8988T (cell line): ENCODE measurements at places on chromosomes 4 and X.

- no peak for DNase-seq
Measured at GRCh38 chr4:150232029-150232428, 153.8 kb downstream of the DCLK2 start.

GRCh38 chrX:118448273-118448783 lies 47.3 kb upstream of the DOCK11 start:
- DNase-seq = no peak

- no peak for DNase-seq
Measured at GRCh38 chr4:87188932-87189331, 31.5 kb downstream of the KLHL8 start.

DNA sequence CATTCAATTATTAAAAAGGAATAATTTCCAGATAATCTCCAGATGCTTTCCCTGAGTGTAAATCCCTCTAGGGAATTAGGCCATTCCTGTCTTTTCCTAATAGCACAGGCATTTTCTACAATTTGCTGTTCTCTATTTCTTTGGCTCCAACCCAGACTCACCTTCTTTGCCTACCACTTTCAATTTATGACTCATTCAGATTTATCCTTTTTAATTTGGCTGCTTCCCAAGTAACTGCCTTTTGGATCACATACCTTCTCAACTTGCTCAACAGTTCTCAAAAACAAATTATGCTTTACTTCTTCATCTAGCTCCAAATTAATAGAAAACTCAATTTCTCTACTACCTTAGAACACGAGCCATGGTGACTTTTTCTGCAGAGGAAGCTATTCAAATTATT lies 1166.3 kb upstream of the PCDH7 start:
- no peak for DNase-seq

DNA sequence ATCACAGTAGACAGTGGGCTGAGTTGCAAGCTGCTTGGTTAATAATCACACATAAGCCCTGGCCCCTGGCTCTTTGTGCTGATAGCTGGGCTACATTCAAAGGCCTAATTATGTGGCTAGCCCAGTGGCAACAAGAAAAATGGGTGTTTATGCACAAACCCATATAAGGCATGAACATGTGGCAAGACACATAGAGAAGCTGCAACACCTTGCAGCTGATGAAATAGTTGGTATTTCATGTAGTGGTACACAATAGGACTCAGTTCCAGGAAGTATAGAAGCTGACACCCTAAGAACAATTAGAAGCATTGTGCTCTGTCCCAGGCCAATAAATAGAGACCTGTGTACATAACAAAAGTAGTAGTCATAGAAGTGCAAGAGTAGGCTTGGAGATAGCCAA lies 14.6 kb upstream of the ZNF630 start:
- no peak for DNase-seq

DNA sequence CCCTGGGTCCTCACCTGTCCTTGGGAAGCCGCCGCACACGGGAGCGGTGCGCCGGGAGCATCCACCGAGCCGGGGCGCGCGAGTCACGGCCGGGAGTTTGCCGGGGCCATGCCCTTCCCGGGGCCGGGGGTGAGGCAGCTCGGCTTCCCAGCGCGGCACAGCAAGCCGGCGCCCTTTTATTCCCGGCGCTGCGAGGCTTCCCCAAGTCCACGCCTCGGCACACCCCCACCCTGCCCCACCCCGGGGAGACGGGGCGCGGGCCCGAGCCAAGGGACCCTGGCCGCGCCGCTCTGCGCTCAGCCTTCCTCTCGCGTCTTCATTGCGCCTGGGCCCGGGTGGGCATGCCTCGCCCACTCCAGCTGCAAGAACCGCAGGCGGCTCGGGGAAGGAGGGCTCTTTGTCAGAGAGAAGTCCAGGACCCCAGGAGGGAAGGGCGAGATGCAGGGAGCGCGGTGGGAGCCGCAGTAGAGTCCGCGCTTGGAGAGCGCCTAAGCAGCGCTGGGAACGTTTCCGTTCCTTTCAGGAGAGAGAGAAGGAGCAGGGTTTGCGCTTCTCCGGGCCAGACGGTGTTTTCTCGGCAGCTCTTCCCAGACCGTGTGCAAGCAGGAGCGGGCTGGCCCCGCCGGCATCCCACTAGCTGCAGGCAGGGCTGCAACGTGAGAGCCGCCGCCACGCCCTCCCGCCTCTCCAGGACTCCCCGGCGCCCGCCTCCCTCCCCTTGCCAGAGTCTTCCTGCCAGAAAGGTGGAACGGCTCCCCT lies at the start of gene MXRA5:
MXRA5 (minus strand) TSS at position 152 of the 759 bp plus-strand sequence. CDS start 2,819 bp downstream, outside the sequence.
- DNase-seq = no peak

DNA sequence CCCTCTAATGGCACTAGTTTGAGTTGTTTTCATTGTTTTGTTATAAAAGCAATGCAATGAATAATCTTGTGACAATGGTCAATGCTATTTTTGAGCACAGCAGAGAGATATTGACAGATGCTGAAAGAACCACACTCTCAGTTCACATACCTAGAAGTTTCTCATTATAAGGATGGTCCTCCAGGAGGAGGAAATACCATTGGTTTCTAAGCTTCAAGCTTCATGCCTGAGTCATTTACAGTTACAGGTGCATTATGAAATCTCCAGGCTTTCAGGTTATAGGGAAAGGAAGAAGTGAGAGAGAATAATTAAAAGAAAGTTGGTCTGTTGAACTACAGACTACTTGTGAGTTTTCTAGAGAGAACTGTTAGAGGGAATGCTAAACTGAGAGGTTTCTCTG lies 75.3 kb downstream of the PWWP3B start:
- DNase-seq = no peak

- no peak for DNase-seq
Measured at GRCh38 chr4:100288161-100288560, 97.9 kb upstream of the DDIT4L start.

- DNase-seq = no peak
Measured at GRCh38 chr4:2949782-2950125, 13.5 kb downstream of the NOP14 start.

GRCh38 chr4:185536411-185536709 lies 1.1 kb upstream of the PDLIM3 start:
- no peak for DNase-seq

- no peak for DNase-seq
Measured at GRCh38 chr4:47786958-47787370, 50.9 kb downstream of the CORIN start.

DNA sequence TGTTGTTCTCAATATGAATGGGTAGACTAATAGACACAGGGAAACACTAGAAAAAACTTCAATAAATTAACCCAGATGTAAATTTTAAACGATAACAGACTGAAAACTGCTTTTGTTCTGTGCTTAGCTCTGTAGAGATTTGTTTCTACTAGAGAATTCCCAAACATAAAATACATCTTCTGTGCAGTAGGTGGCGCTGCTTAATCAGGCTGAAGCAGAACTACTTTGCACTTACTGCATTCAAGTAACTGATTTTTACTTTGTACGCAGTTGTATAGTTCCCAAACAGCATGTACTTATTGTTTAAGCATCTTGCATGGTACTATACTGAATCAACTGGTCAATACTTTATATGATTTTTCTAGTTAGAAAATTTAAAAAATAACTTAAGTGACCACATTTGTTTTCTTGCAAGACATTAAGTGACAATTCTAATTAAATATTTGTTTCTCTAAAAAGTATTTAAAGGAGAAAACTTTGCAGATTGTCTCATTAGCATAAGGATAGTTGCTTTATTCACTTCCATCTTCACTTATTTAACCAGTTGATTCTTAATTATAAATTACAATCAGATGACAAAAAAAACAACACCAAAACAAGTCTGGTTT lies 490.6 kb downstream of the IL15 start:
- no peak for DNase-seq

DNA sequence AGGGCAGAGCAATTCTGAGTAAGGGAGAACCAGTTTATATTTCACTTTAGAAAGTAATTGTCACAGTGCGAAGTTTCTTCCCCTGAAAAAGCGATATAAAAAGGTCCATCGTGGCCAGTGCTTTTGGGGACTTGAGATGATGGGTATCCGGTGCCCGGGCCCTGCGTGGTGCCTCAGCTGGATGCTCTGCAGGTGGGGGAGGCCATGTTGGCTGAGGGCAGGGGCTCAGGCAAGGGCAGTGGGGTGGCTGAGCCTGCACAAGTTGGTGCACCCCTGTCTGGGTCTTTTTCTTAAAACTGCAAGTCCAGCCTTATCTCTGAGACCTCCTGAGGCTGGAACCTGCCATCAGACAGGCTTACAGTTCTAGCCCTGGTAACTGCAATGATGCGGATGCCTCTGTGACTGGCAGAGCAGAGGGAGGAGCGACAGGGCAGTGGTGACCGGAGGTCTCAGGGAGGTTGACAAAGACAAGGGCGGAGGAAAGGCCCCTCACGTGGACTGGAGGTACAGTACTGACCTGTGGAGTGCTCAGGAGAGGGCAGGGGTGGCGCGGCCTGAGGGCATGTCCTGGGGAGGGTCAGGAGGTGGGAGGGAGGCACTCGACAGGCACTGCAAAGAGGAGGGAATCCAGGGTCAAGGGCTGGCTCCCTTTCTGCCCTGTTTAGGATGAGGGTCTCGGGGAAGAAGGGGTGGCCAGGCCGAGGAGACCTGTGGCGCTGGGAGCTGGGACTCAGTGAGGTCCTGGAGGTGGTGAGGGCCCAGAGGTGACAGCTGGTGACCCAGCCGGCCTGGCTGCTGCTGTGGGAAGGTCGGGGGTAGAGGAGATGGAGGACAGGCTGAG lies 1.8 kb downstream of the RGS12 start:
- DNase-seq = no peak

DNA sequence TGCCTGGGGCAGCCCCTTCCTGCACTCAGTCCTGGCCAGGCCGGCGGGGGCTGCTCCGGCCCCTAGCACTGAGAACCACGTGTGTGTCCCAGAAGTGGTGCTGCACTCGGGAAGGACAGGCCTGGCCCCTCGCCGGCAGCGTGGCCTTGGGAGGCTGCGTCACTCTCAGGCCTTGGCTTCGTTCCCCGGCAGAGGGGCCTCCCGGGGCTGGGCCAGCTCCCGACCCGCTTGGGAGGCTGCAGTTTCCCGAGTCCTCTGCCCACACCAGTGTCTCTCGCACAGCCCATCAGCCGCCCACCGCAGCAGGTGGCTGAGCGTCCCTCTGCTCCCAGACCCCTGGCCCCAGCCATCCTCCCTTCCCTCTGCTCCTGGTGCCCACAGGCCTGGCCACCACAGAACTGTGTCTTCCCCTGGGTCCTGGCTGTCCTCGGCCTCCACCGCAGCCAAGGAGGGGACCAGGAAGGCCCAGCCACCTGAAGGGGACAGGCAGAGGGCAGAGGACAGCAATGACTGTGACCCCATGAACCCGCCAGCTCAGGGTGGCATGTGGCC lies 10.9 kb upstream of the CPLX1 start:
- no peak for DNase-seq
